ENCODE measurements at places on chromosomes 6 and 20.

DNA sequence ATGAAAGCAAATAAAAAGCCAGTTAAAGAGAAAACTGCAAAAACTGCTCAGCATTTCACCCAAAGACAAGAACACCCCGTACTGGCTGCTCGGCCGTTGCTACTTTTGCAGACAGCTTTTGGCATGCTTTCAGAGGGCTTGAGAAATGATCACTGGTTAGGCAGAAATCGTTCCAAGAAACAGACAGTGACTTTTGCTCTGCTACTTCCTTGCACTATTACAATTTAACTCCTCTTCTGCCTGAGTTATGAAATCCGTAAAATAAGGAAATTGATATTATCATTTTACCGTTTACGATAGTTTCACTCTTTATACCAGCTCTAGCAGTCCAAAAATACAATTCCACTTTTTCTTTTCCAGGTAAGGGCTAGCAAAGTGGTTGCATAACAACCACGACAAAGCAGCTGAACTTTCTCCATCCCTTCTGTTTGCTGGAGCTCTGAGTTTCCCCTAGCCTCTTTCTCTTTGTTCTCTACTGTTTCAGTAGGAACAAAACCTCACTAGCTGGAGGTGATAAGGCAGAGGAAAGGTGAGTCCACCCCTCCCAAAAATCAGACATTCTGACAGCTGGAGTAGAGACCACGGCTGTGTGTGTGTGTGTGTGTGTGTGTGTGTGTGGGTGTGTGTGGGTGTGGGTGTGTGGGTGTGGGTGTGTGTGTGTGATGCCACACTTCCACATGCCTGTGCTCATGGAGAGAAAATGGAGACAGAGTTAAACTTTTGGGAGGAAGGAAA lies 191.8 kb upstream of the RREB1 start:
- DNase-seq, result no peak

DNA sequence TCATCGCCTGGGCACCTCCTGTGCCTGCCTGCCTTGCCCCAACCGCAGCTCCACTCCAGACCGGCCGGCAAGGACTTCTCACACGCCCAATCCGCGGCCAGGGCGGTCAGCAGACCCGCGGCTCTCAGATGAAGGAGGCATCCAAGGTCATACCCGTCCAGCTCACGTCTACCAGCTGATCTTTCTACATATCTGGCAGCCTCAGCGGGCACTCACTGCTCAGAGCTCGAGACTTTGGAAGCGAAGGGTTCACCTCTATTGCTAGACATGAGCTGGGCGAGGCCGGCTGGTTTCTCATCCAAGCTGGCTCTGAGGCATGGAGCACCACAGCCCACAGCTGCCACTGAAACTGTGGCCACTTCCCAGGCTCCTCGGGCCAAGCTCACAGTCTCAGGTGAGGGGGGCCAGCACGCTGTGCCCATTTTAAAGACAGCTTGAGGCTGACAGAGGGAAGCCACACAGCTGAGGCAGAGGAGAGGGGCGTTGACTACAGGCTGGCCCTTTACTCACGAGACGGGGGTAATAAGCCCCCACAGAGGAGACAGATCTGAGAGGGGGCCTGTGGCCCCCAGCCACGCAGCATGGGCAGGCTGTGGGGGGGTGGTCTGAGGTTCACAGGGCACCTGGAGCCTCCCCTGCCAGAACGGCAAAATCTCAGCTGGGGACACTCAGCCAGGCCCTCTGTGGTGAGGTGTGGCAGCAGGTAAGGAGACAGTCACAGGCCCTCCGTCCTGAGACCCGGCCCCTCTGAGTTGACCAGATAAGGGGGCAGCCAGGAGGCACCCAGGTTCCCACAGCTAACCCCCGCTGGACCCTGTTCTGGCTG lies 2.0 kb downstream of the LAMA5 start:
- DNase-seq, result peak; percentile 8

- no peak for DNase-seq
Observed at GRCh38 chr6:104771258-104771832, 88.4 kb downstream of the HACE1 start.

DNA sequence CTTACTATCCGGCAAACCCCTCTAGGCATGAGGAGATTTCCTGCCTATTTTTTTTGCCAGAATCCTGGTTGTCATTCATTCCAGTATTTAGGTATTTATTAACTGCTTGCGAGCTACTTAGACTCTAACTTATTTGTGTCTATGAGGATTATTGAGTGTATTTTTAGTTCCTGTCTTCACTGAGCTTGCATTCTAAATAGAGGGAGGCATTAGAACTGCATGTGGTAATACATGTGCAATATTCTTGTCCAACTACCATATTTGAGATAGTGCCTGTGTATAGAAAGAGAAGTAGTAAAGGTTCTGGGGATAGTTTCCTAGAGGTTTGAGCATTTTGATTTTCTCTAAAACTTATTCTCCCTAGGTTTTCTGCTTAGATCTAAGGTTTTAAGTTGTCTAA lies 308.9 kb downstream of the EYA4 start:
- DNase-seq, result no peak

- DNase-seq, result no peak
Observed at GRCh38 chr6:105359419-105360370, 43.2 kb downstream of the PREP start.

DNA sequence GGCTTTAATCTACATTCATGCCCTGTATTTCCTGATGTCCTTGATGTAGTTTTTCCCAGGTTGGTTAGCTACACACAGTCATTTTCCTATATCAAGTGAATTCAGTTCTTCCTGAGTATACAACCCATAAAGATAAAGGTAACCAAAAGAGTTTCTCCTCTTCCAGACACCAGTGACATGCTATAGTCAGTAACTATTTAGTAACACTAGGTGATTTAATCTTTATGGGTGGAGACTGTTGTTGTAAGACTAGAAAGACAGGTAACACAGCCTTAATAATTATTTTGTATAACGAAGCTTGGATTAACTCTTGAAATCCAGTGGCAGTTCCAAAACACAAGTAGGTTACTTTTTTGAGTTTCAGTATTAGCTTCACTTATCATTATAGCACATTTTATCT lies 17.6 kb downstream of the MCUR1 start:
- no peak for DNase-seq

DNA sequence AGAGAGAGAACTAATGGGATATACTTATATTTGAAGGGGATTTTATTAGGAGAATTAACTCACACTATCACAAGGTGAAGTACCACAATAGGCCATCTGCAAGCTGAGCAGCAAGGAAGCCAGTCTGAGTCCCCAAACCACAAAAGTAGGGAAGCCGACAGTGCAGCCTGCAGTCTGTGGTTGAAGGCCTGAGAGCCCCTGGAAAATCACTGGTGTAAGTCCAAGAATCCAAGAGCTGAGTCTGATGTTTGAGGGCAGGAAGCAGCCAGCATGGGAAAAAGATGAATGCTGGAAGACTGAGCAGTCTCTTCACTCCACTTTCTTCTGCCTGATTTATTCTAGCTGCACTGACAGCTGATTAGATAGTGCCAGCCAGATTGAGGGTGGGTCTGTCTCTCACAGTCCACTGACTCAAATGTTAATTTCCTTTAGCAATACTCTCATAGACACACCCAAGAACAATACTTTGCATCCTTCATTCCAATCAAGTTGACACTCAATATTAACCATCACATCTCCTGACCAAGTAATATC lies 823.9 kb downstream of the PHF3 start:
- no peak for DNase-seq

DNA sequence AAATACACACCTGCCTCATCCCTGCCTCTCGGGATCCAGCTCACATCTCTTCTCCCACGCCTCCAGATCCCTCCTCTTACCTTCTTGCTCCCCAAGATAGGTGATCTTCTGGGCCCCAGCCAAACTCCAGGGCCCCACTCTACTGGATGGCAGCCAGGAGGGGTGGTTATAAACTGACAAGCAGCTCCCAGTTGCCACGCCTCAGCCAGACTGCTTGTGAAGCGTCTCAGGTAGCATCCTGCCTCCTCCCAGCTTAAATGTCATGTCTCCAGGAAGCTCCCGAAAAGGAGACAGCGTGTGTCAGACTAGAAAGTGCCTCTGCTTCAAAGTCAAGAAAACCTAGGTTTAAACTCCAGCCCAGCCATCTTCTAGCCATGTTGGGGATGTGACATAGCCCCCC lies 114.1 kb downstream of the LRFN2 start:
- DNase-seq, result no peak

DNA sequence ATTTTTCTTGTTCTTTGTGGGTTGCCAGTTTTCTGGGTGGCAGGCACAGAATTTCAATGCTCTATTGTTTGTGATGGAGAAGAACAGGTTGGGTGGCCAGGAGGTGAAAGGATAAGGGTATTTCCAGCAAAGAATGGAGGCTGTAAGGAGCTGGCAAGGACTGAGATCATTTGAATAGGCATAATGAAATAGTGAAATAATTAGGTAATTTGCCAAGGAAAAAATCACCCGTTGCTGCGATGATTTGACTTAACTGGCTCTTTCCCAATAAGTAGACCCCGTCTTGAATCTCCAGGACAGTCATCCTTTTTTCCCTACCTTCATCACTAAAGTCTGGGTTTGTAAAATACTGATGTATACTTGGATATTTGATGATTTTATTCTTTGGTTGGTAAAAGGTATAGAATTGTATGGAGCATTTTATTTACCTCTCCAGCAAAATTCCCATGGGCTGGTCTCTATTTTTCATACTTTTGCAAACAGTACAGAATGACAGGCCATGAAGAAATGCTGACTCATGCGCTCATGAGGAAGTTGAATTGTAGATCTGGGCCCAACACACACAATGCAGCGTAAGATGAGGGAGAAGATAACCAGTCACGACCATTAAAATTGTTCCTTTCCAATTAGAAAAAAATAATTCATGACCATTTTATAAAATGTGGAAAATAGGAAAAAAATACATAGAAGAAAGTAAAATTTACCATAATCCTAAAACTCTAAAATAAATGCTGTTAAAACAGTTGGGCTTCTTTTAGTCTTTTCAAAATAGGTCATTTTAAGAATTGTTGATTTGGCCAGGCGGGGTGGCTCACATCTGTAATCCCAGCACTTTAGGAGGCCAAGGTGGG lies 2.4 kb upstream of the GCNT2 start:
- no peak for DNase-seq

DNA sequence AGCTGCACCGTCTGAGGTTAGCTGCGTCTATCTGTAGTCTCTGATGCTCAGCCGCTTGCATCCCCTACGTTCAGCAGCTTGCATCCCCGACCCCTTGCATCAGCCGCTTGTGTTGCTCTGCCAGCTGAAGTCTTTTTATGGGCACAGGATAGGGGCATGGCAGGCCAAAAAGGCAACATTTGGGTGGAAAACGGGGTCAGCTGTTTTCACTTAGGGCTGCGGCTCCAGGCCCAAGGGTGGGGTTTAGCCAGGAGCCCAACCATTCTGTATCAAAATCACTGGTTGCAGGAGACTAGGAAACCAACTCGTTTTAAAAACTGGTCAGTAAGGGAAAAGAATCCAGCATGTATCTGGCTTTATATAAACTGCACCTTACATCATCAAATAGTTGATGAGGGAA lies 49.9 kb downstream of the FAM50B start:
- no peak for DNase-seq

DNA sequence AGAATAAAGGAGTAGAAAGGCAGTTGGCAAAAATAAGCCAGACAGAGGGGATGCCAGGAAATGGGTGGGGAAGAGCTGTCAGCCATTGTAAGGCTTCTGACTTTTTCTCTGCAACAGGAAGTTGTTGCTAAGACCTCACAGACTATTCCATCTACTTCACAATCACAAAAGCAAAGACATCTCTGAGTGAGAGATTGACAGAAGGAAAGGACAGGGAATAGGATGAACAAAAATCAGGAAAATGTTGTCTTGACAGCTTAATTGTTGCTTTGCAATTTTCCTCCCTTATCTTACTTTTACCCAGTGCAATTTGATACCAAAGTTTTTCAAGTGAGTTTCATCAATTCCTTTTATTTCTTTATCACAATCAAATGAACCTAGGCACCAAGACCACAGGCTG lies 291.2 kb downstream of the CBLN4 start:
- DNase-seq, result no peak

DNA sequence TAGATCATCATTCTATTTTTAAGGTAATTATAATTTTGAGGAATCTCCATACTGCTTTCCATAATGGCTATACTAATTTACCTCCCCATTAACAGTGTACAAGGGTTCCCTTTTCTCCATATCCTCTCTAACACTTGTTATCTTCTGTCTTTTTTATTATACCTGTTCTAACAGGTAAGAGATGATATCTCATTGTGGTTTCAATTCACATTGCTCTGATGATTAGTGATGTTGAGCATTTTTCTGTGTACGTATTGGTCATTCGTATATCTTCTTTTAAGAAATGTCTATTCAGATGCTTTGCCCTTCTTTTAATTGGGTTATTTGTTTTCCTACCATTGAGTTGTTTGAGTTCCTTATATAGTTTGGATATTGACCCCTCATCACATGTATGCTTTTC lies 81.6 kb upstream of the SCAF8 start:
- no peak for DNase-seq

DNA sequence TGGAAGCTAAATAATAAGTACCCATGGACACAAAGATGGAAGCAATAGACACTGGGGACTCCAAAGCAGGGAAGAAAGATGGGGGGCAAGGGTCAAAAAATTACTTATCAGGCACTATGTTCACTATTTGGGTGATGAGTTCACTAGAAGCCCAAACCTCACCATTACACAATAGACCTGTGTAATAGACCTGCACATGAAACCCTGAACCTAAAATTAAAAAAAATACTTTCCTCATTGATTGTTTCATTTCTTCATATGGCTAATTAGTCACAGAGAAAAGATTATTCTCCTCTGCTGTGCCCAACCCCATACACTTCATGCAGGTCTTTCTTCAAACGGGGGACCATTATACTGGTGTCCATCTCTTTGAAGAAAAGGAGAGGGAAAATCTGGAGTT lies 213.0 kb upstream of the DTNBP1 start:
- no peak for DNase-seq

DNA sequence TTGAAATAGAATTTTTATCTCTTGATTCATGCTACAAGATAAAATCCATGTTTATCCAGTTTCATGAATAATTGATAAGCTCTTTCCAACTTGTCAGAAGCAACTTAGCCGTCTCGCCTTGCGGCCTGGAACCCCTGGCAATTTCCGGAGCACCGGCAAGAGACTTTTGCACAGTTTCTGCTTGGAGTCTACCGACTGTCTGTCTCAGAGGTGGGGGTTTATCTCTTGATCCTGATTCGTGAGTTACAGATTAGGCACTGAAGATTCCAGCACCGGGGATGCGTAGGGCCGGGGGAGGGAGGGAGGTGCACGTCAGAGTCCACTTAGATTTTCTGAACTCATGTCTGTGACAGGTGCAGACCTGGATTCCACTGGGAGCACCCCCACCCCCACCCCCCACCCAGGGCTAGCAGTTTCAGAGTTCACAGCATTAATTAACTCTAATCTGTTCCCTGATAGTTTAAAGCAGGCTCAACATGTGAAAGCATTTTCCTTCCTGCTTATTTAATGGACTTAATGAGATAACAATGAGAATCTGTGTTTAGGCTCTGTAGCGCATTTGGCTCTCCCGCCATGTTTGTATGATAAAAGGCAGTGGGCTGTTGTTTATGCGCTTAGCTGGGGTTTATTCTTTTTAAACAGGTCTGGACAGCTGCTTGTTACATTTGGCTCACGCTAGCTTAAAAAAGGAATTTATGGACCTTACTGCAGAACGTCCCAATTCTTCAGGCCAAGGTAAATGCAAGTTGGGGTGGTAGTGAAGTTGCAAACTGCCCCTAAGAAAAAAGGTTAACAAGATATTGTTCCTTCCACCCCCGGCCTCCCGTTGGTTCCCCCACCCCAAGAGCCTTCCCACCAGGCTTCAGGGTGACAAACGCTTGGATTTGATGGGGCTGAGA lies 8.1 kb upstream of the APCDD1L start:
- no peak for DNase-seq

GRCh38 chr6:158109748-158110147 lies 58.3 kb downstream of the SERAC1 start:
- no peak for DNase-seq

- no peak for DNase-seq
Observed at GRCh38 chr6:139147628-139148027, 12.7 kb downstream of the HECA start.
